ENCODE measurements at places on chromosomes 7 and 10.

DNA sequence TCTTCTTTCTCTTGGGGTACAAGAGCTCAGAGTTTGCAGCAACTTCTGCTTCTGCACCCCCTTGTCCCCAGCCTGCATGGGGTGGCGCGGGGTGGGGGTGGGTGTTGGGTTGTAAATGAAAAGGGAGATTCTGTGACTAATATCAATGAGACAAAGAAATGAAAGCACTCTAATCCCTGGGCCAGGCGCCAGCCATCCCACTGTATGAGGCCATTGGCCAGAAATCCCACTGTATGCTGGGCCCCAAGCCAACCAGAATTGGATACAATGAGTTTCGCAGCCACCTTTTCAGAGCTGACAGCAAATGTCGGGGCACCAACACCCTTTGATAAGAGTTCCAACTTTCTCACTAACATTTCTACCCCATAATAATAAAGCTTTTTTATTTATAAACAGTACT, 10.9 kb upstream of the PTN start:
- DNase-seq: no peak

DNA sequence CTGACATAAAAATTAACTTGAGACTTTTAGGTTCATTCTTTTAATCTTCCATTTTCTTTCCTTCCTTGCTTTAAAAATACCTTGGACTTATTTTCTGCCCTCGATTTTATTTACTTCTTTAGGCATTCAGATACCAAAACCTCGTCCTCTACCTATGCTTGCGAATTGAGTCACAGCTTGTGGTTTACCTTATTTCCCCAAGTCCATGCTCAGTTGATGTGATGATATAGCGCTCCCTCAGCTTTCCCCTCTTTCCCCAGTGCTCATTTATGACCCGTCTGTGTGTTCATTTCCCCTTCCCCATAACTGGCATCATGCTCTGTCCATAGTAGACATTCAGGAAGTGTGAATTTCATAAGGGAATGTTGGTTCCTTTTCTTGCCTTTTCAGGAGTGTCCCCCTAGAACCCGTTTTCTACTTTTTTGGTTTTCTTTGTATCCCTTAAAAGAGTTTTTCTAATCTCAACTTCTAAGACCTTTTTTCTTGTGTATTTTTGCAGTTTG, 19.1 kb upstream of the PRKRIP1 start:
- DNase-seq: no peak

DNA sequence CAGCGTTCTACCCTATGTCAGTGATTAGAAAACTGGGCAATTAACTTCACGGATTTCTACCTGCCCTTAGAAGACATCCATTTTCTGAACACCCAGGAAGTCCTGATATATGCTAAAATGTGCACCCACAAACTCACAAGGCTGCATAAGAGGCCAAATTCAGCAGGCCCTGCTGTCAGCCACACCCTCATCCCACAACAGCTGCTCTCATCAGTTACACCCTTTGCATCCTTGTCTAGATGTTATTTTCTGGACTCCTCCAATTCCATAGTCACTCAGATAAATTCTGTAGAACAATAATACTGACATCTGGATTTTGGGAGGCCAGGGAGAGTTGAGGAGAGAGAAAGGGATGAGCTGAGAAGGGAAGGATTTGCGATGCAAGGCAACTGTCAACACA, 208.9 kb downstream of the TAX1BP1 start:
- DNase-seq: no peak

GRCh38 chr7:95141755-95142154, 182.6 kb downstream of the PON1 start:
- DNase-seq: no peak

GRCh38 chr10:35126062-35126529, 550 bp upstream of the CREM start:
- DNase-seq: no peak

DNA sequence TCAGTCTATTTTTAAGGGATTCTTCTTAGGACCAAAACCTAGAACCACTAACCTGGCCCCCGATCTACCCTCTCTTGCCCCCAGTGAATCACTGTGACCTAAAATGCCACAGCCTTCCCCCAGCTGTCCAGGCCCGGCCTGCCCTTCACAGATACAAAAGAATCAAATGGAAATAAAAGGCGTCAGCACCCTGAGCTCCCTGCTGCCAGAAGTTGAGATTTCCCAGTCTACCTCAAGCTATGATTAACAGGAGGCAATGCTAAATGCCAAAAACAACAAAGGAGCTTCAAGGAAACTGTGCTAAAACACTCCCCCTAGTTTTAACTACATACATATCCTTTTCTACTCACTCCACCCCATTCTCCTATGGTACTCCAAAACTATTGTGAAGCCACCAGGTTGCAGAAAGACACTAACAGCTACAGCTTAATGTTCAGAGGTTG, 67.8 kb downstream of the GSAP start:
- DNase-seq: no peak

DNA sequence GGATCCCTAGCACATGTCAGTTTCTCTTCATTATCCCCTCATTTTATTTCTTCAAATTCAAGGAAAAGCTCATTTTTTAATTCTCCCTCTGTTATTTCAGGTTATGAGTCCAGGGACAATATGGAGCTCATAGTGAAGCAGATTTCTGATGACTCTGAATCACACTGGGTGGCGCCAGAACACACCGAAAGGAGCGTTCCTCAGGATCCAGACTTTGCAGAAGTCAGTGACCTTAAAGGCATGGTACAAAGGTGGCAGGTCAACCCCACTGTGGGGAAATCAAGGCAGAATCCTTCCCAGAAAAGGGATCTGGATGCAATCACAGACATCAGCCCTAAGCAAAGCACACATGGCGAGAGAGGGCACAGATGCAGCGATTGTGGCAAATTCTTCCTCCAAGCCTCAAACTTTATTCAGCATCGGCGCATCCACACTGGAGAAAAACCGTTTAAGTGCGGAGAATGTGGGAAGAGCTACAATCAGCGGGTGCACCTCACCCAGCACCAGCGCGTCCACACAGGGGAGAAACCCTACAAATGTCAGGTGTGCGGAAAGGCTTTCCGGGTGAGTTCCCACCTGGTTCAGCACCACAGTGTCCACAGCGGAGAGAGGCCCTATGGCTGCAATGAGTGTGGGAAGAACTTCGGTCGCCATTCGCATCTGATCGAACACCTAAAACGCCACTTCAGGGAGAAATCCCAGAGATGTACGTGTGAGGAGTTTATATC, 21.4 kb downstream of the ZKSCAN5 start:
- DNase-seq: no peak

DNA sequence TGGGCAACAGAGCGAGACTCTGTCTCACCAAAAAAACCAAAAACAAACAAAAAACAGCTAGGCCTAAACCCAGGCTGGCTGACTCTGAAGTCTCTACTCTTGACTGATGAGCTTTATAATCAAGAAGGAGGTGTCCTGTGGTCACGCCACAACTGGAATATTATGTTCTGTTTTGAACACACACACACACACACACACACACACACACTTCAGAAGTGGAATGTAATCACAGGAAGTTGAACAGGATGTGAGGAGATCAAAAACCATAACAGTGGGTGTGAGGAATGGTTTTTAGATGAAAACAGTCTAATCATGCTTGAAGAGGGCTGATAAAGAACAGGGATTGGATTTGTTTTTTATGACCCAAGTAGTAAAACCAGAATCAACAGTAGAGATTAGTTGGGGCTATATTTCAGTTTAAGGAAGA, 51.1 kb upstream of the IL6 start:
- DNase-seq: no peak

GRCh38 chr7:24050991-24051560, 232.9 kb upstream of the NPY start:
- DNase-seq: no peak

DNA sequence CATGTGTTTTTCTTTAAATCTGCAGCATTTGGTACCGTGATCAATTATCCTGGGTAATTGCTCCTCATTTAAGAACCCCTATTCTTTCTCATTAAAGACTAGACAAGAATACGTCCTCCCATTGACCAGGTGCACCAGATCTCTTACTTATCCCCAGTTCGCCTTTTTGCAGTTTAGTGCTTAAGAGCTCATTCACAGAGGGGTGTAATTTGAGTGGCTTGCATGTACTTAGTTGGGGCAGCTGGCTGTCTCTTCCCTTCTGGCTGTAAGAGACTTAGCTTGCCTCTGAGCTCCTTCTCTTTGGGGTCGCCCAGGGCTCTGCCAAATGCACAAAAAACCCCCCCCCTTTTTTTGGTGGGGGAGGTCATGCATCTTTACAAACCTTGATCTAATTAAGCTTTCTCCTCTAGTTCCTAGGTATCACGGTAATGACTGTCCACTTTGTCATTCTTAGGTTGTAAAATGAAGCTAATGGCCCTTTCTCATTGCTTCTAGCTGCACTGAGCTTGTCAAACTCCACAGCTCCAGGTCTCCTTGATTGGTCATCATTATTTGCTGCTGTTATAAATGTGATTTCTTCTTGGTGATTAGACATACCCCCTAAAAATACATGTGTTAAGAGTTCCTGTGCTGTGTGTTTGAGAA, 26.3 kb downstream of the GAD2 start:
- no peak for DNase-seq

- DNase-seq: peak; percentile 92
Measured at GRCh38 chr7:98280791-98281756, at the start of gene BRI3. BRI3 (plus strand) TSS chr7:98281686; CDS start chr7:98281796, 110 bp downstream.

GRCh38 chr7:9036080-9036479, 602.7 kb downstream of the NXPH1 start:
- DNase-seq: no peak

- no peak for DNase-seq
Measured at GRCh38 chr7:778271-778967, 51.3 kb upstream of the PRKAR1B start.

DNA sequence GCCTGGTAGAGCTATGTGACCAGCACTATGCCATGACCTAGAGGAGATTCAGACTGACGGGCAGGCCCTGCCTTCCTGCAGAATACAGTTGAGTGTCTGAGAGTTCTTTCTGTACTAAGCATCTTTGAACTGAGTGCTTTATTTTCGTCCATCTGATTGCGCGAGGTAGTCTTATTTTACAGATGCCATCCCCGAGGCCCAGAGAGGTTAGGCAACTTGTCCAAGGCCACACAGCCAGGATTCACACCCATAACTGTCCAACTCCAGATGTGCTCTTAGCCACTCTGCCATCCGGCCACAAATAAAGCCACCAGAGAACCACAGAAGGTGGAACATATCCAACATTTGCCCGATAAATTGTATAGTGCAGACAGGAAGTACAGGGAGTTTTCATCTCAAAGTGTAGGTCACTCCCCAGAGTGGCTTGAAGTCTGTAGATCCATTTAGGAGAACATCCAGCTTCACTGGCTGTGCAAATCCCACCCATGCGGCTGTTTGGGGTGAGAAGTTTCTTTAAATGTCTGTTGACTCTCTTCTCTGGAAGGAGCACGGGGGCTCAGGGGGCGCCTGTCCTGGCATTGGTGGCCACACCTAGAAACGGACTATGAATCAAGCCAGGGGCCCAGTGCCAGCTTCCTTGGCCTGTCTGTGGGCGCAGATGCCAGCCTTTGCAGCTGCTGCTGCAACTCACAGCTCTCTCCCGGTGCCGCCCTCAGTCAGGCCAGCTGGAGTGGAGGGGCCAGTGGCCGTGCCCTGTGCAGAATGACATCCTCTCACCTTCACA, 11.1 kb downstream of the CHST3 start:
- no peak for DNase-seq

DNA sequence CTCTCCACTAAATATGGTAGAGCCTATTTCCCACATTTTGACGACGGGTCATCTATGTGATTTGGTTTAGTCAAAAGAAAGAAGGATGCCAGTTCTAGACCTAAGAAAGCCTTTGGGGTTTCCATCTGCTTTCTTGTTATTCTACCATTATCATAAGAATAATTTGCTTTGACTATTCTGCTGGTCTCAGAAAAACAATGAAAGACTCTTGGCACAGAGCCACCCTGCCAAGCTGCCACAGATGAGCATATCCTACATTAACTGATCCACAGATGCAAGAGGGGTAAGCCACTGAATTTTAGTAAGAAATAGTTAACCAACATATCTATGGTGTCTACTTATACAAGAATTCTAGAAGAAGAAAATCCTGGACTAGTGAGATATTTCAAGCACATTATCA, 158.6 kb upstream of the MAGI2 start:
- DNase-seq: no peak

DNA sequence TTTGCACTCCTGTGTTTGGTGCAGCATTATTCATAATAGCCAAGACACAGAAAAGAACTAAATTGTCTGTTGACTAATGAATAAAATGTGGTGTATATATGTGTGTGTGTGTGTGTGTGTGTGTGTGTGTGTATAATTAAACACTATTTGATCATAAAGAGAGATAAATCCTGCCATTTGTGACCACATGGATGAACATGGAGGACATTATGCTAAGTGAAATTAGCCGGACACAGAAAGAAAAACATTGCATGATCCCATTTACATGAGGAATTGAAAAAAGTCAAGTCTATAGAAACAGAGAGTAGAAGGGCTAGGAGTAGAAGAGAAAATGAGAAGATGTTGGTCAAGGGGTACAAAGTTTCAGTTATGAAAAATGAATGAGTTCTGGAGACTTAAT, 85.9 kb downstream of the ANK3 start:
- DNase-seq: no peak

GRCh38 chr7:37196676-37197075, 252.0 kb downstream of the ELMO1 start:
- no peak for DNase-seq

DNA sequence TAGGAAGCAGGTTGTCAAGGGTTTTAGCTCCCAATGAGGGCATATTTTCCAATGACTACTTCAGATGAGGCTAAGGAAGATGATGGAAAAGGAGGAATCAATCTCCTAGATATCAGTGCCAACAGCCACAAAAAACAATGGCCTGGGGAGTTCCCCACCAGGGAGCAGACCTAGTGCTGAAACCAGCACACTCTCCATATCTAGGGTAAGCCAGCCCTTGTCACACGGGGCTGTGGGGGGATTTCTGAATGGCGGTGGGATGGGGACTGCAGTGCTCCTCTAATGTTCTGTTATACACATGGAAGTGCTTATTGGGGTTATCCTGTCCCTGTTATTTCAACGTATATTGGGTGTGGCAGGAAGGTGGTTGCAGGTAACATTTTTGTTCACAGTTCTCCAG, 18.5 kb downstream of the EPC1 start:
- DNase-seq: no peak

- no peak for DNase-seq
Measured at GRCh38 chr7:117941138-117941810, 68.0 kb upstream of the CTTNBP2 start.

GRCh38 chr10:102630663-102631062, 13.6 kb upstream of the TRIM8 start:
- no peak for DNase-seq

- no peak for DNase-seq
Measured at GRCh38 chr7:74612015-74612829, 45.3 kb upstream of the GTF2I start.

- DNase-seq: no peak
Measured at GRCh38 chr7:127375631-127376030, 16.9 kb downstream of the ZNF800 start.

GRCh38 chr10:61936770-61937169, 35.3 kb downstream of the ARID5B start:
- DNase-seq: no peak

GRCh38 chr7:95963446-95963990, 191.2 kb downstream of the DYNC1I1 start:
- no peak for DNase-seq

- no peak for DNase-seq
Measured at GRCh38 chr7:114997487-114998404, 75.9 kb downstream of the MDFIC start.

Measured in GM12892 (cell line).